Stimulated activated CD4-positive, alpha-beta T cell treated with anti-CD3 and anti-CD28 coated beads, Interleukin-15, amount 100 ng/mL, for 1 hour (primary cell): ENCODE measurements at places on chromosomes 13 and 19.

DNA sequence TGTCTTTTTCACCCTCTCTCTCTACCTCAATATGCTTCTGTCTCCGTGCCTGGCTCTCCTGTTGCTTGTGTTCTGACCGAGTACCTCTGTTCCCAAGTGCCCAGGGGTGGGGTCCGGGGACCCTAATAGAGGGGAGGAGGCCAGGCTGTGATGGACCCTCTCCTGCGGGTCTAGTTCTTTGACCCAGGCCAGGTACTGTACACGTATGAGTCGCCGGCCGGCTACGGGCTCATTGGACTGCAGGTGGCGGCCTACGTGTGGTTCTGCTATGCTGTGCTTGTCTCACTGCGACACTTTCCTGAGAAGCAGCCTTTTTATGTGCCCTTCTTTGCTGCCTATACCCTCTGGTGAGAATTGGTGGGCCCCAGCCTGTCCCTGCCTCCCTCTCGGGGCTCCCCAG is 4.4 kb downstream of the TMEM145 start:
- DNase-seq = no peak

DNA sequence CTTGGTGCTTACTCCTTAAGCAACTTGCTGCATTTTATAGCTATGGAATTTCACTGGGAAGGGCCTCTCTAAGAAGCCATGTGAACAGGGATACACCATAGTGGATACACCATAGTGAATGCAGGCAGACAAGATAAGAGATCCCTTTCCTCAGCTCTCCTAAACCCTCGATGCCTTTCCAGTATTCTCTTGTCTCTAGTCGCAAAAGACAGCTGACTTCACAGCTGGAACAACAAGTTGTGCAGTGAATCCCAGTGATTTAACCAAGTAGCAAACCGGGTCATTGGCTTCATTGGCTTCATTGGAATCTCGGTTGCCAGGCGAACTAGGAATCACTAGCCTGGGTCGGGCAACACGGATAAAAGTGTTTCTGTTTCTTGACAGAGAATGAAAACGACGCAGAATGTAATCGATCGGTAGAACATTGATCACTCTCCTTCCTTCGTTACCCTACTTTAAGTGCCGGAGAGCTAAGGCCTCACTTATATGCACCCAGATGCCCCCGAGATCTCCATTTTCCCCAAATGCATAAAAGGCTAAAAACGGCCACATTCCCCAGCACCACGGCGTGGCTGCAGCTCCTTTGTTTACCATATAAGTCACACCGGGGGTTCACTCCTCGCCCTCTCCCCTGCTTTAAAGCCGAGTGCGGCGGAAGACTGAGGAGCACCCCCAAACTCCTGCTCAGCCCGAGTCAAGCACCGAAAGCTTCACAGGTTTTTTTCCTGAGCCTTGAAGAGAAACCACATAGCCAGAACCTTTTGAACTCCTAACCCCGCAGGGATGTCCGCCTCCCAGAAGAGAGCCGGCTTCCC is 674 bp downstream of the TRPC4 start:
- DNase-seq = no peak

- DNase-seq = no peak
These were observed at the start of gene FAM83E for GRCh38 chr19:48614436-48615230. Gene FAM83E, minus strand, starts transcription at chr19:48615076. Its CDS starts 1,704 bp downstream, at chr19:48613372.

DNA sequence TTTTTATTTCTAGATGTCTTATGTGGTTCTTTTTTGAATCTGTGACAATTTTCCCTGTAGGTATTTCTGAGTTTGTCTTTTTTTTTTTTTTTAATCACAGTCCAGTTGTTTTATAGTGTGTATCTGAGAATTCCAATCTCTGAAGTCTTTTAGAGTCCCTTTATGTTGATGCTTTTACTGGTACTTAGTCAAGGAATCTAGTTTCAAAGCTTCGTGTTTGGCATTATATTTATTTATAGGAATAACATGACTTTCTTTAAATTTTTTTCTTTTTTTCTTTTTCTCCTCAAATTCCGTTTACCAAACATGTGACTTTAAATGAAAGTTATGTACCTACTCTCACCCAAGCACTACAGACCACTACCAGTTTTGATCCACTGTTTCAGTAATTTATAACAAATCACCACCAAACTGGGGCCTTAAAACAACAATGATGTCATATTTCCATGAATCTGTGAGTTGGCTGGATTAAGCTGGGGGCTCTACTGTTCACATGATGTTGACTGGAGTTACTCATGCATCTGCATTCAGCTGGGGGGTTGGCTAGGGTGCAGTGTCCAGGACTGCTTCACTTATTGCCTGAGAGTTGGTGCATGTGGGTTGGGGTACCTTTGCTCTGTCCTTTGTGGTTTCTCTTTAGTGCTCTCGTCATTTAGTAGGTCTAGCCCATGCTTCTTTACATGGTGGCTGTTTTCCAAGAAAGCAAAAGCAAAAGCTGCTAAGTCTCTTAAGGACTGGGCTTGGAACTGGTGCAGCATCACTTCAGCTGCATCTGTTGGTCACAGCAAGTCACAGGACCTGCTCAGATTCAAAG is 22.3 kb downstream of the KCTD4 start:
- no peak for DNase-seq

DNA sequence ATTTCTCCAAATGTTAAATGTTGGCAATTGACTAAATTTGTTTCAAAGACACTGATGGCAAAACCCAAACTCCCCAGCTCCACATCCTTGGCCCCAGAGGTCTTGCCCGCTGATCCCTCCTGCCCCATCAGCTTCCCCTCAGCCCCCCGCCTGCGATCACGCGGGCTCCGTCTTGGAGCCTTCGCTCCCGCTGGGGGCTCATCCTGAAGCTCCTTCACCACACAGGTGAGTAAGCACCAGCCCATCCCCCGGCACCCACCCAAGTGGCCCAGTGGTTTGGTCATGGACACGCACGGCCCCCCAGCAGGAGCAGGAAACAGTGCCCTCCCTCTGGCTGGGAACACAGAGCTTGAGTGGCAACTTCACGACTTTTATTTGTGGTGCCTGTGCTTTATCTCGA is 14.9 kb downstream of the EPS8L1 start:
- DNase-seq = no peak

GRCh38 chr19:47593860-47594259 is 15.1 kb upstream of the BICRA start:
- DNase-seq = no peak

DNA sequence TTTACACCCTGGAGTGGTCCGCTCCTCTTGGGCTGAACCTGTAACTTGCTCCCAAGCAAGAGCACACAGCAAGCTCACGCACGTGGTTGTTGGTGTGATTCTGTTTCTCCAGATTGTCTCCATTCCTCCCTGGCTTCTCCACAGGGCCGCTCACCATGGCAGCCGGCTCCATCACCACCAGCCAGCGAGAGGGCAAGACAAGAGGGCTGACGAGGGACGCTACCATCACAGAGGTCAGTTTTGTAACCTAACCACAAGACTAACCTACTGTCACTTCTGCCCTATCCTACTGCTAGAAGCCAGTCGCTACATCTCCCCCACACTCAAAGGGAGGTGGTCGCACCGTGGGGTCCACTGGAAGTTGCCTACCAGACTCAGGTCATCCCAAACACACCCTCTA is 4.6 kb upstream of the GP6 start:
- DNase-seq = no peak

DNA sequence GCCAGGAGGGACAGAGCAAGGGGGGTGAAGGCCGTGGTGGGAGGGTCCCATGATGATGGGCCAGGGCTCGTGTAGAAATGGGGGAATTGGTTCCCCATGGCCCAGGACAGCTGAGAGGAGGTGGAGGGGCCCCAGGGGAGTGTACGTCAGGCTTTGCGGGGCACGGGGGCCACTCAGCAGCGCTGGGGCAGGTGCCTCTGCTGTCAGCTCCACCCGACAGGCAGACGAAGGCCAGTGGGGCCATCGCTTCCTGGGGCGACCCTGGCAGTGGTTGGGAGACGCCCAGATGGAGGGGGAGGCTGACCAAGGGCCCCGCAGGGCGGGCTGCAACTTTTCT is 1.9 kb upstream of the TEKTIP1 start:
- DNase-seq = no peak

DNA sequence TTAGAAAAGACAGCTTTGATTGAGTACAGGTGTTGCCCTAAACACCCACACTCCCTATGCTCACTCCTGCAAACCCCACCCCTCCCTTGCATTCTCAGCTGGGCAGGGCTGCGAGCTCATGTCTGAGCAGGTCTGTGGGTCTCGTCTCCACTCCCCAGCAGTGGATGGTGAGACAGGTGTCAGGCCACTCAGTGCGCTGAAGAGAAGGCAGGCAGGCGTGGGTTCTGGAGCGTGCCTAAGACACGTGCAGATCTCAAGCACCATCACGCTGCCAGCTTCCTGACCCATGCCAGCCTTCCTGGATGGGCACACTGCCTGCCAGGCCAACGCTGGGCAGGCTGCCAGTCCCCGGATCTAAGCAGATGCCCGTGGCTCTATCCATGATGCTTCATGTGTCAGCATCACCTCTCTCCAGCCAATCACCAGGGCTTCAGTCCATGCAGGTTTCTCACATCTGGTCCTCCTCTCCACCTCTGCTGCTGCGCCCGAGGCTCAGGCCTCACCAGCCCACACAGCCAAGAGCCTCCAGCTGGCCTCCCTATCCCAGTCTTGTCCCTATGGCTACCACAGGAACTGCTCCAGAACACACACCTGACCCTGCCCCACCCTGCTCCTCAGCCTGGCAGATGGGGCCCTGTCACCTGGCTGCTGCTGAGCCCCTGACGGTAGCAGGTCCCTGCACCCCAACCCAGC is 42.6 kb downstream of the EPS15L1 start:
- DNase-seq = no peak

GRCh38 chr19:4369109-4369887 is 25.9 kb downstream of the MPND start:
- peak; percentile 40 for DNase-seq

DNA sequence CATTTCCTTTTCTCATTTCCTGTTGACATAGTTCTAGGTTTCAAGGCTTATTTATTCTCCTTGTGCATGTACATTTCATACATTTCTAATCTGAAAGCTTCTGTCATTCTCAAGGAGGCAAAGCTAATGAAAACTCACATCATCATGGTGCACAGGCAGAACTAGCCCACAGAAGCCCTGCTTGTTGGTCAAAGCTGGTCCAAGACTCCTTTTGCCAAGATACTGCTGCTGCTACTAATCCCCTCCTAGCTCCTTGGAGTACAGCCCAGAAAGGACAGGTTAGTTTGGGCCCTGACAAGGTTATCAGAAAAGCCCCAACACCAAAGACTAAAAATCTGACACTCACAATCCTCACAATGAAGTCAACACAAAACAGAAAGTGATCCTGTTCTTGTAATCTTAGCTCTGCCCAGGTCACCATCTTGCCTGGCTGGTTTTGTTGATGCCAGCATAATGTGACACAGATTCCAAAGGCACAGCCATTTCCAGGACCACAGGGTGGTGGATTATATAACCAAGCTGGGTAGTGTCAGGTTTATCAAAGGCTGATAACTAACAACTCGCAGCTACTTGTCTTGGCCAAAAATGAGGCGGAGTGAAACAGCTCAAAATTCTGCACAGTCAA is 417.4 kb downstream of the NDFIP2 start:
- no peak for DNase-seq

DNA sequence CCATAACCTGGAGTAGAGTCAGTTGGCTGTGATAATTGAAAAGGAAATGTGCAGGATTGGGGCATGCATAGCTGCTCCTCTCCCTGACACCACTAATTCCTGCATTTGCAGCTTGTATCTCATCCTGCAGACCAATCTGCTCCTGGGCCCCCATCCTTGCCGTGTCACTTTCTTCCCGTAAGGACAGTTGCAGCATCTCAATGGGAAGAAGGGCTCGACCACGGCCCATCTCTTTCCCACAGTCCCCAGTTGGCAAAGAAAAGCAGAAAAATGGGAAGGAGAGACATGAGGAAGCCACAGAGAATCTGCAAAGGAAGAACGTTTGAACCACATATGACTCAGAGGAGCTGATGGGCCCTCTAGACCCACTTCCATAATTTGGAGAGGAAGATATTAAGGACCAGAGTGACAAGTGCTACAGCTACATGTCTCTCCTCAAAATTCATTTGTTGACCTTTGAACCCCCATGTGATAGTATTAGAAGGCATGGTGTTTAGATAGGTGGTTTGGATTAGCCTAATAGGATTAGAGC is 1.8 kb upstream of the SIGLEC12 start:
- no peak for DNase-seq

- peak; percentile 67 for DNase-seq
These were observed 58.3 kb downstream of the KLF2 start for GRCh38 chr19:16382775-16383543.

DNA sequence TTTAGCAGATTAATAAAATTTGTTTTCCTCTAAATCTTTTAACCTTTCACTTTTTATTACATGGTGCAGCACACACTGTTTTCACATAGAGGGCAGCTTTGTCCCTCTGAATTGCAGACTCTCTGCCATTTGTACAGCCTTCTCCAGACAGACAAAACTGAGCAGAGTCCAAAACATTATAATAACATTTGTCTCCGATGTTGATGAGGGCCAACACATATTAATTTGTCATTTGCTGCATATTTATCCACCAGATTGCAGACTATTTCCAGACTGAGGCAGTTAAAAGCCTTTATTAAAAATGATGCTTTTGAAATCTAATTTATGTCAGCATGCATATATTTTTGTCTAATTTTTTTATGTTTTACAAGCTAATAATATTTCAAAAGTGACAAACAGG is 1251.9 kb upstream of the SLC10A2 start:
- no peak for DNase-seq

GRCh38 chr13:54637366-54637765 is 1608.8 kb downstream of the OLFM4 start:
- DNase-seq = no peak
